ENCODE measurements at places on chromosomes 12 and 14.

- no peak for DNase-seq
Measured at GRCh38 chr12:47247418-47247817, 167.7 kb upstream of the AMIGO2 start.

GRCh38 chr14:102431751-102432150 lies 69.0 kb downstream of the TECPR2 start:
- DNase-seq = no peak

DNA sequence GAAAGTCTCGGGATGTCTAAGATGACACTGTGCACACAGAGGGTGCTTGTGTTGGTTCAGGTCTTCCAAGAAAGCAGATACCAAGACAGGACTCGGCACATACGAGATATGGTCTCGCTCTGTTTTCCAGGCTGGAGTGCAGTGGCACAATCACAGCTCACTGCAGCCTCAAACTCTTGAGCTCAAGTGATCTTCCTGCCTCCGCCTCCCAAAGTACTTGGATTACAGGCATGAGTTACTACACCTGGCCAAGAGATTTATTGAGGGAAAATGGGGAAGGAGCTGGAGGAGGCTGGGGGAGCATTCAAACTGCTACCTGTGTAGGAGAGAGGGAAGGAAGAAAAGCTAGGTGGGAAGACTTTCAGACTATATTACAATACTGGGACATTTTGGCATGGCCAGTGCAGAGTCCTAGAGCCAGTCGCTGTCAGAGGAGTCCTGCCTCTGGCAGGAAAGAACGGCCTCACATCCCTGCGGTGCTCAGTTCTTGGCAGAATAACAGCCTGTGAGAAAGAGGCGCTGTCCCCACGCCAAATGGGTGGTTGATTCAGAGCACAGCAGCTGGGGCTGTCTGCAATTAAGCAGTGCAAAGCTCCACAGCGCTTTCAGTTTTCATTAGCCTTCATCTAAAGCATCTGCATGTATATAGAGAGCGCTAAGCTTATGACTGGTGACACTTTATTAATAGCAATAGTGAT lies 18.3 kb downstream of the SLC17A8 start:
- DNase-seq = no peak

- no peak for DNase-seq
Measured at GRCh38 chr14:89444044-89444443, 27.0 kb upstream of the FOXN3 start.

GRCh38 chr12:74722709-74723108 lies 185.1 kb downstream of the ATXN7L3B start:
- no peak for DNase-seq

- no peak for DNase-seq
Measured at GRCh38 chr12:20300457-20300856, 67.9 kb upstream of the PDE3A start.

- peak; percentile 41 for DNase-seq
Measured at GRCh38 chr12:52082988-52083637, 3.6 kb downstream of the SMIM41 start.

- DNase-seq = no peak
Measured at GRCh38 chr12:81176796-81177195, 98.9 kb downstream of the ACSS3 start.

GRCh38 chr14:51520087-51520486 lies 131.6 kb upstream of the FRMD6 start:
- DNase-seq = no peak
